Lower leg skin (tissue), 4 donors: ENCODE measurements at places on chromosomes 13 and 19.

DNA sequence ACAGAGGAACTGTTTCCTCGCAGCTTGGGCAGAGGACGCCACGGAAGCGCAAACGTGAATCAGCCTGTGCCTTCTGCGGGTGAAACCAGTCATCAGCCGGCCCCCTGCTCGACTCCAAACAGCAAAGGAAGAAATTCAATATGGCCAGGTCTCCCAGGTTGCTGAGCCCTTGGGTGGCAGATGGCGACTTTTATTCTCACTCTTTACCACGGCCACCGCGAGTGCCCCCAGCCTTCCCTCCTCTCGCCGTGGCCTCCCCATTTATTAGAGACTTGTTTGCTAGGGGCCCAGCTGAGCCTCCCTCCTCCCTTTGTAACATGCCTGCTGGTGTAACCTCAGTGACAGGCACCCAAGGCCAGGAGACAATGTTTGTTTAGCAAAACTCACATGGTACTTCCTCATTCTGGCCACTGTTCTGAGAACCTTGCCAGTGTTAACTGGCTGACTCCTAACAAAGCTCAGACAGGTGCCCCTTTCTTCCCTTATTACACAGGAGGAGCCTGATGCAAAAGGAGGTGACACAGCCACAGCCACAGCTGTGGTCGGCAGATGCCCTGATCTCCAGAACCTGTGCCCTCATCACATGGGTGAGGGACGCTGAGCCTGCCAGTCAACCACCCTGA is 5.8 kb downstream of the RAB20 start:
- DNase-seq = no peak

DNA sequence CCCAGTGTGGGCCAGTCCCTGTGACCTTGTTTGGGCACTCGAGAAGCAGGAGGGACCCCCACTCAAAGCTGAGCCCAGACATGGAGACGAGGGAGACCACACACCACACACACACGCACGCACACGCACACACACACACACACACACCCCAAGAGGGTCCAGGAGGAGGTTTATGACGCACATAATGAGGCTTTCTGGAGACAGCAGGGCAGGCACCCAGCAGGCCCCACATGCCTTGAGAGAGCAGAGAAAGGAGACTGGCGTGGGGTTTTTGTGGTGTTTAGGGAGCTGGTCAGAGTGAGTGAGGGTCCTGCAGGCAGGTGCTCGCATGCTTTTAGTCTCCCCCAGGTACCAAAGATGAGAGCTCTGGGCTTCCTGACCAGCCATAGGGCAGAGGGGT is 42.4 kb downstream of the GPR12 start:
- DNase-seq = no peak

DNA sequence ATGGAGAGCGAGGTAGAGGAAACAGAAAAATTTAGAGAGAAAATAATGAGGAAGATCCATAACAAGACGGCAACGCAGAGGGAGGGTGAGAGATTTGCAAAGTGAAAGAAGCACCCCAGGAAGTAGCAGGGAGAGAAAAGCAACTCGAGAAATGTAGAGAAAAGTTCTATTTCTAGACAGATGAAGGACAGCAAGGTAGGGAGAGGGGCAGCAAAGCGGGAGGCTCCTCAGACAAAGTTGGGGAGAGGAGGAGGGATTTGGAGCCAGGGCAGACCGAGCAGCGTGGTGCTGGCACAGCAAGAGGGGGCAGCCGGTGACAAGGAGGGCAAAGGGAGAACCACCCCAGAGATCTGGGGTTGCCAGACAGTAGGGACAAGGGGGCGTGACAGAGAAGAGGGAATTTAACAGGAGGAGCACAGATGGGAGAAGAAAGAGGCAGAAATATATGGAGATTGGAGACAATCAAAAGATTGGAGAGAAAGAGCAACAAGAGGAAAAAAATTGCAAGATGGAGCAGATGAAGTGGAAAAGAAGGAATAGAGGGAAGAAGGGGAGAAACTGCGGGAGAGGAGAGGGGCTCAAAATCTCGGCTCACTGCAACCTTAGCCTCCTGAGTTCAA is 989 bp downstream of the ZNF766 start:
- DNase-seq = no peak

- DNase-seq = no peak
These were observed 215.1 kb downstream of the RBM26 start for GRCh38 chr13:79190932-79191331.

GRCh38 chr13:106919133-106919532 is 351.2 kb upstream of the ARGLU1 start:
- no peak for DNase-seq

GRCh38 chr19:51489113-51489512 is 10.8 kb downstream of the CEACAM18 start:
- no peak for DNase-seq

DNA sequence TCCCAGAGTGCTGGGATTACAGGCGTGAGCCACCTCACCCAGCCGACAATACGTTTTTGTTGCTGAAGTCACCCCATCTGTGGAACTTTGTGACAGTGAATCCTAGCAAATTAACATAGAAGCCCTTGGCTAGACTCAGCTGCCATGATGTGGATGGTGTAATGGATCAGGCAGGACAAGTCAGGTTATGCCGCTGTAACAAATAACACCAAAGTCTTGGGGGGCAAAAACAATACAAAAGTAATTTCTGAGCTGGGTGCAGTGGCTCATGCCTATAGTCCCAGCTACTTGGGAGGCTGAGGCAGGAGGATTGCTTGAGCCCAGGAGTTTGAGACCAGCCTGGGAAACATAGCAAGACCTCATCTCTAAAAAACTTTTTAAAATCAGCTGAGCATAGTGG is 29.3 kb downstream of the PNPLA6 start:
- no peak for DNase-seq

- no peak for DNase-seq
These were observed 75.1 kb downstream of the SLC6A16 start for GRCh38 chr19:49249933-49250332.

DNA sequence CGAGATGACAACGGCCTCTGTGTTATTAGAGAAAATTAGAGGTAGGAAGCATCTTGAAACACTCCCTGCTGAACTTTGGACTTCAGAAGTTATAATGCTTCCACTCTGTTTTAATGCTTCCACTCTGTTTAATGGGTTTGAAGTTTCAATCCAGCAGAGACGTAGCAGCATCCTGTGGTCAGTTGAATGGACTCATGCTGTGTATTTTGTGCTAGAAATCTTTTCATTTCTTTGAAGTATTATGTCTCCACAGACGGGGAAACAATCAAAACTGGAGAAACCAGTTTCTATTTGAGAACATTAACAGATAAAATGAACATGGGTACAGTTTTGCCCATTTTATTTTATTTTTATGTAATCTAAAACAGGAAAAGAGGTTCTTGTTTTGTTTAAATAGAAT is 1736.2 kb downstream of the SLITRK5 start:
- DNase-seq = no peak

DNA sequence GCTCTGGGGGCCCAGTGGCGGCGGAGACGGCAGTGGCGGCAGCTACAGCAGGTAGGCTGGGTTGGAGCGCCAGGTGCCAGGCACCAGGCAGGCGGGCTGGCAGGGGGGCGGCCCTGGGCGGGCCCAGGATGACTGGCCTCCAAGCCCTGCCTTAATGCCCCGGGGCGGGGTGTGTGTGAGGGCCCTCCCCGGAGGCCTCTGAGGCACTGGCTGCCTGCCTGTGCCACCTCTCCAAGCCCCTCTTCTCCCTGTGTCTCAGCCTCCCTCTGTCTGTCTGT is at the start of gene KLK11:
Gene KLK11 (minus strand): TSS at position 63 of the 278 bp plus-strand sequence. CDS start 985 bp downstream, outside the sequence.
- no peak for DNase-seq

- DNase-seq = no peak
These were observed 11.6 kb upstream of the DNMT1 start for GRCh38 chr19:10206226-10206885.

DNA sequence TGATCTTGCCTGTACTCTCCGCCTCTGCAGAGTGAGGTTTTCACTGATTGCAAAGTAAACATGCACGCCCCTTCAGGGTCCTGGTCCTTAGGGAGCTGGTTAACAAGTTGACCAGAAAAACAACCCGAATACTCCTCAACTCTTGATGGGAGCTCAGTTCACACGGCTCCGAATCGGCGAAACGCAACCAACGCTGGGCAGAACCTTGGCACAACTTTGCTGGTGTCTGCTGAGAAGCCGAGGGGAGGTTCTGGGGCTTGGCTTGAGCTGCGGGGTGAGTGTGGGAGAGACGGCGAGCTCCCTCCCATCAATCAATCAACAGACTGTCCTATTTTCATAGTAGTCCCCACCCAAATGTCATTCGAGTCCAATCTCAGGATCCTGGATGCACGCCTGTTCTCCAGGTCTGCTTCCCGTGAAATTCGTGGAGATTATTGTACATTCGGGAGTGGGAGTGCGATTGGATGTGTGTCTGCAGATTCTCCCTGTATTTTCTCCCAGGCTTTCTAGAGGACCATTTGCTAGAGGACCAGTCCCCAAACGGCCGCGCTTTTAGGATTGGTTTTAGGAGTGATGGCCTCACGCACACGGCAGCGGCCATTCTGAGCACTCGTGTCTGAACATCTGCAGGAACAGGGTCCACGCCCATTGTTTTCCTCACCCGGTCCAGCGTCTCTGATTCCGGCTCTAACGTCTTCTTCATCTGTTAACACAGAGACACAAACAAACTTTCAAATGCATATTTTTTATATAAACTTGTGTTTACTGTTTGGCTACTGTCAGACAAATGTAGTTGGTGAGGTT is 51.6 kb upstream of the F7 start:
- DNase-seq = no peak

DNA sequence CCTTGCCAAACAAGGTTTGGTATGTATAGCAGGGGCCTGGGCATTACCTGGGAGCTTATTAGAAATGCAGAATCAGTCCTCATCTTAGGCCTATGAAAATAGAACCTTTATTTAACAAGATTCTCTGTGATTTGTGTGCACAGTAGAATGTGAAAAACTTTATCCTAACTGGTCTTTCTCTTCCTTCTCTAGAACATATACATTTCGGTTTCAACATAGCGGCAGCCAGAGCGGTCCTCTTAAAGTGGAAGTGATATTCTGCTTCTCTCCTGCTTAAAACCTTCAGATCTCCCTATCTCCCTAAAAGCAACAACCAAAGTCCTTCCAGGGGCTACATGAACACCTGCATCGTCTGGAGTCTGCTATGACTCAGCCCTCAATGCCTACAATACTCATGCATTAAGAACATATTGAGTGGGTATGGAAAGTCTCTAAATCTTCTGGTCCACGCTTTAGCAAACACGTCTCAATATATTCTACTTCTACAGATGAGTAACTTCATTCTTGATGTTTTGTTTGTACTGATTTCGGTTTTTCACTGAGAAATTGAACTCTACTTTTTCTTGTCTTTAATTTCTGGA is 84.5 kb downstream of the SPRY2 start:
- DNase-seq = no peak

DNA sequence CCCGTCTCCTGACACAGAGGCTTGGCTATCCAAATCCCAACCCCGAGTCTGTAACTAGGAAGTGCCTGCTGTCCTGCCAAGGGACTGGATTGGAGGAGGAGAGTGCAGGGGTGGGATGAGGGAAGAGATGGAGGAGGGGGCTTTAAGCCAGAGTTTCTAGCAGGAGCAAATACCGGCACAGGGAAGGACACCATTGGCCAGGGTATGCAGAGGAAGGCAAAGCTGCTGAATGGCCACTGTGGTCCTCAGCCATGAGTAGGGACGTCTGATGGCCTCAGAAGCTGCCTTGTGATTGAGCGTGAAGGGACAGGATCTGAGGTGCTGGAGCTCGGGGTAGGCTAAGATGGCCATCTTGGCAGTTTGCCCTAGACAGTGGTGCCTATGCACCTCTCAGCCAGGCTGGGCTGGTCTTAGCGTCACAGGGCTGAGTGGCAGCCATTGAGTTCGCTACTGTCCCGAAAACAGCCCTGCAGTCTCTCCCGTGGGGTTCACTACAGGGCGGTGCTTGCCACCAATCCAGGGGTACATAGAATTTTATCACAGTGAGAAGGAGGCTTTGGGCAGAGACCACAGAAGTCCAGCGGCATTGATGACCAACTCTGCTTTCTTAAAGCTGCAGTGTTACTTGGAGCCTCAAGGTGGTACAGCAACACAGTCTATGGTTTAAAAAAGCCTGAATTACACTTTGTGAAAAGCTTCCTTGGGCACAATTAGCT is 61.8 kb downstream of the AKAP11 start:
- DNase-seq = no peak

DNA sequence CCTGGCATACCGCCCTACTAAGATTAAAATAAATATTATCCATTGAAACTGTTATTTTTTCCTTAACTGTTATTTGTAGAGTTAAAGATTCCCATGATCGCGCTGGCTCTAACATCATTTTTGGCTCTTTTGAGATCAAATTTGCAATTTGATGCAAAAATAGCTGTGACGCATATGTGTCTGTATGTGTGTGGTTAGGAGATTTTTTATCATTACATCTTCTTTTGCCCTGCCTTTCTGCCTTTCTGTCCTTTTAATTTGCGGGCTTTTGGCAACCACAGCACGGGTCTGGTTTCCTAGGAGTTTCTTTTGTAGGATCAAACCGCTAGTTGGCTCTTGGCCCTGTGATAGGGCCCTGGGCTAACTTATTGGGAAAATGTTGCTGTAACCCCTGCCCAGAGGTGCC is 37.3 kb upstream of the ALOX5AP start:
- no peak for DNase-seq

- no peak for DNase-seq
These were observed 1.4 kb downstream of the SIAH3 start for GRCh38 chr13:45850027-45850613.

- peak; percentile 93 for DNase-seq
These were observed 710 bp upstream of the BTBD2 start for GRCh38 chr19:2016041-2016807.

DNA sequence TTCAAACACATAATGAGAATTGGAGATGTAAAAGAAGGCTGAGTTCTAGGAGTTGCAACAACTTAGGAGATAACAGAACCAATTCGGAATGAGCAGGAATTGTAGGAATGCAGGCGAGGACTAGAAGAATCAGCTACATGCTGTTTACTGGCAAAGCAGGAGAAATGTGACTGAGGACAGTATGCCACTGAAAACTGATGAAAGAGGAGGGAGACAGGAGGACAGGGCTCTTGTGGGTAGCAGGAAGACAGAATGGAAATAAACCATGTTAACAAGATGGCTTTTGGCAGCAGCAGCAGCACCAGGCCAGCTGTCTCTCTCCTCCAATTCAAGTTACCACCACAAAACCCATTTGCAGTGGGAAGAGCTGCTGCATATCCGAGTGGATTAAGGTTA is 91.0 kb upstream of the SLC15A1 start:
- no peak for DNase-seq

- no peak for DNase-seq
These were observed 676 bp upstream of the POLRMT start for GRCh38 chr19:633786-634639.

GRCh38 chr19:3576696-3577443 is 4.1 kb downstream of the HMG20B start:
- no peak for DNase-seq

DNA sequence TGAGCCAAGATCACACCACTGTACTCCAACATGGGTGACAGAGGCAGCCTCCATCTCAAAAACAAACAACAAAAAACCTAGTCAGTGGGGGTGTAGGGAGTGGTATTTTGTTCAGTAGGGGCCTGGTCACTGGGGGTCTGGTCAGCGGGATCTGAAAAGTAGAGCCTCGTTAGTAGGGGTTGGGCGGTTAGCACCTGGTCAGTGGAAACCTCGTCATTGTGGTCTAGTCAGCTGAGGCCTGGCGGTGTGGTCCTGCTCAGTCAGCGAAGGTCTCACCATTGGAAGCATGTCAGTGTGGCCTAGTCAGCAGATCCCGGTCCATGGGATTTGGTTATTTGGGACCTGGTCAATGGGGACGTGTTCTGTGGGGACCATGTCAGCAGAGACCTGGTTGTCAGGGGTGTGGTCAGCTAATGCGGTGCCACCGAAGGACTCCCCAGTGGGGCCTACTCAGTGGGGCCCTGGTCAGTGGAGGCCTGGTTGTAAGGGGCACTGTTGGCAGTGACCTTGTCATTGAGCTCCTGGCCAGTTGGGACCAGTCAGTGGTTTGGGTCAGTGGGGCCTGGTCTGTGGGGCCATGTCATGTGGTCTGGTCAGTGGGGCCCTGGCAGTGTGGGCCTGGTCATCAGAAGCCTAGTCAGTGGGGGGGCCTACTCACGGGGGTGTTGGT is 63.0 kb upstream of the TPM4 start:
- peak; percentile 70 for DNase-seq
